Naive thymus-derived CD4-positive, alpha-beta T cell (primary cell): ENCODE measurements at places on chromosomes 5 and 9. TPM values are rescaled to one million over a fixed set of nuclear protein-coding genes. Genes with fewer than 3 reads are reported as not detected.

- no peak for DNase-seq
Observed at GRCh38 chr5:67459253-67459652, 262.7 kb upstream of the CD180 start.

DNA sequence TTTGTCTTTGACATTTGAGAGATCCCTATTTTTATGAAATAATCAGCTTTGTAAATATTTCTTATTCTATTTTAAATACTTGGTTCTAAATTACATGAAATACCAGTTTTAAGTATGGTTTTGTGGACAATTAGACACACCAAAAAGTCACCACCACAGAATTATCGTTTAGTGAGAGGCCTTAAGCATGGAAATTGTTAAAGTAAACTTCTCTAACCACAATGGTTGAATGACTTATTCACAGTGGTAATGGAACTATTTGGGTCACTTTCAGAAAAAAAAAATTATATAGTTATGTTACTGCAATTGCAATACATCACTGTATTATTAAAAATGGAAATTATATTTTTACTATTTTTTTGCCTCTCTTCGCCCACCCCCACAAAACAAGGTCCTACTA is 1252.5 kb downstream of the EFNA5 start:
- no peak for DNase-seq

GRCh38 chr5:78577071-78577807 is 71.3 kb downstream of the LHFPL2 start:
- DNase-seq, result no peak

DNA sequence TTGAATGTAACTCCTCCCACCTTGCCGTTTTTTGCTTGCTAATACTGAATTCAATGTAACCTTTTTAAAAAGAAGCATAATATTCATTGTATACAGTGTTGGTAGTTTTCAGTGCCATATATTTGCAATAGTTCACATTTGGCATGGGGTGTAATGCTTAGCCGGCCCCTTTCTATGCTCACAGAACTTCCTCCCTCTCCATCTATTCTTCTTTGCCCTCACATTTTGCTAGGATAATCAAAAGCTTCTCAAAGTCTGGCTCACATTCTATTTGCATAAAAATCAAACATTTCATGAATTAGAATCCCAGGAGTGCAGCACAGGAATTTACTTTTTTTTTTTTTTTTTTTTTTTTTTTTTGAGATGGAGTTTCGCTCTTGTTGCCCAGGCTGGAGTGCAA is 226.3 kb upstream of the MPDZ start:
- DNase-seq, result no peak

MYMK gene
- not detected for total RNA-seq

GRCh38 chr5:67005737-67006499 is 190.7 kb downstream of the CD180 start:
- peak; percentile 36 for DNase-seq

DNA sequence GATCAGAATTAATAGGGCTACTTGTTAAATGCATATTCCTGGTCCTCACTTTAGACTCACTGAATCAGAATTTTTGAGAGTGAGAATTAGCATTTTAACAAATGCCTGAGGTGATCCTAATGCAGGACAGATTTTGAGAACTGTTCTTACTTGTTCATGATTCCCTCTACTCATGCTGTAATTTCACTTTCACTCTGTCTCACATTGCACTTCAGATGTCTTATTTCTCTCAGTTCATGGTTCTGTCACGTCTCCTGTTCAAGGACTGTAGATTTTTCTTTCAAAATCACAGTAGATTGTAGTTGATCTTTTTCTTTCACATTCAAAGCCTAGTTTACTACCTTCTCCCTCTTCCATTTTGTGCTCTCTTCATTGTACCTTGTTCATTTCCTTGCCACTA is 54.3 kb downstream of the ADGRV1 start:
- DNase-seq, result no peak

ECM2 gene
- not detected for total RNA-seq

DNA sequence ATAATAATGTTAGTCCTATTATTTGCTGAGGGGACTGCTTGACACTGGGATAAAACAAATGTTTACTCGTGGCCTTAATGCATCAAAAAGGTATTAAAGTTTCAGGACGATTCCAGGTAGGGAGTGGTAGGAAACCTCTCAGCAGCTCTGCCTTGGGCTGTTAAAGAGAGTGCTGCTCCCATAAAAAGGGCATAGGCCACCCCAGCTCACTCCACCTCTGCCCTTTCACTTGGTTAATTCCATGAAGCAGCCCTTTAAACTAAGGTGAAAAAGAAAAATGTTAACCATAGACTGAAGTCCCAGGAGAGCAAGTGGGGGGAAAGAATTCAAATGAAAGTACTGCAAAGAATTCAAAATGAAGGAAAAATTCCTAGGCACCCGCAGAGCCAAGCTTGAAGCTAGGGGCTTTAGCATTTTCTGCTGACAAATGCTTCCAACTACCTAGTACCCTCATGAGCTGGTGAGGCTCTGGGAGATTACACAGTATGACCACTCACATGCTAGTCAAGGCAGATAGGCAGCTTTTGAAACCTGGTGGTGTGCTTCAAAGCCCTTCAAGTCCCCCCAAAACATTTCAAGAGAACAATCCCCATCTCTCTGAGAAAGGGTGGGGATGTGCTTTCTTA is 8.5 kb downstream of the KLF9 start:
- no peak for DNase-seq

DNA sequence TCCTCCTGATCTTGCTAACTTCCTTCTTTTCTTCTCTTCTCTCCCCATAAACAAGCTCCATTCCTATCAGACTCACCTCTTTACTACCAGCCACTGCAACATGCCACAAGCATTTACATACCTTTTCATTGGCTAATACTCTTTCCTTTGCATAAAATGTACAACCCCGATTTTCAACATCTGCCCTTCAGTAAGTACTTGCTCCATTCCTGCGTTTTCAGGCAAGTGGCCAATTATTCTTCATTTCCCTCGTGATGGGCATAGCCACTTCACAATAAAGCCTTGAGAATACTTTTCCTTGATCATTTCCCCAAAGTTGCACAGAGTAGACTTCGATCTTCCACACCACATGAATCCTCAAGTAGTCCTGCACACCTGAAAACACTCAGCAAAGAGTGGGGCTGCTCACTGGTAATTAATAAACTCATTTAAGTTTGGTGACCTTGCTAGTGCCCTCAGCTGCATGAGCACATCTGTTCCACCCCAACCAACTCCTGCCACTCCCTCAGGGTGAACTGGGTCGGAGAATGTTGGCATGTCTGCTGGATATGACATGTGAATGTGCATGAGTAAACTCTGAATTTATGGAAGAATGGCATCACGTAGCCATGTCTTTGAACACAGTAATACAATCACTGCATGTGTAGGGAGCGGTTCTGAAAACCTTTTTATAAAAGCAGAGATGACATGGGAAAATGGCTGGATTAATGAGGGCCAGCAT is 535.8 kb downstream of the SEMA5A start:
- DNase-seq, result no peak

DNA sequence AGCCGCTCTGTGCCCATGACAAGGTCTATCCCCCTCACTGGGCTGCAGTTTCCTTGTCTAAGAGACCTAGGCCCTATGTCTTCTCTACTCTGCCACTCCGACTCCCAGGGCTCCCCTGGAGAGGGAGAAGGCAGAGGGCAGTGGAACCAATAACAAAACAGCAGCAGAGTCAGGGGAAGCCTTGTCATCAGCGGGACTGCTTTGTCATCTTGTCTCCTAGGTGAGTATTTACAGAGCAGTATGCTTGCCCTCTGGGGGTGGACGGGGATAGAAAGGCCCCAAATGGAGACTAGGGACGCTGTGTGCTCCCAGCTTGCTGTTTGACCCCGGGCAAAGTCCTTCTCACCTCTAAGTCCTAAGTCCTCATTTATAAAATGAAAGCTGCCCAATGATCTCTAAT is 318.5 kb downstream of the CDK5RAP2 start:
- DNase-seq, result no peak

- no peak for DNase-seq
Observed at GRCh38 chr9:104177676-104178075, 83.6 kb downstream of the SMC2 start.

DNA sequence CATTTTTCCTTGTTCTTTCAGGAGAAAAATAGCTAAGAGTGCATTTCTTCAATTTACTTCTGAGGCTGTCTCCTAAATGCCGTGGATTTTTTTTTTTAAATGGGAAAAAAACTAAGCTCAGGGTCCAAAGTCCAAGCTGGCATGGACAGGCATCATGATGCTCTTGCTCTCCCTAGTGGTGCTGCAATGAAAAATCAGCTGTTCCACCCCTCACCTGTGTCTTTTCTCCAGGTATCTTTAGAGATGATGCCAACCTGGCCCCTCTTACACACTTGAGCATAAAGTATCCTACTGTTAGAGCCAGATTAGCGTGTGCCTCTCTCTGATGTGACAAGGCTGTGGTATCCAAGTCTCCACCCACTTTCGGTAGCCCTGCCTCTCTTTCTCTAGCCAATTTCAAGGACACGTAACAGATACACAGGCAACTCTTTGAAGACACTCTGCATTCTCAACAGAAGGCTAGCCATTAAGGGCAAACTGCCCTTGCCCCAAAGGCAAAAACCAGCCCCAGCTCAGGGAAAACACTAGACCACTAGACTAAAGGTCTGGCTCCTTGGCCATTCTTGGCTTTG is 208.8 kb downstream of the SAXO1 start:
- DNase-seq, result no peak

UBLCP1 gene
- 18.2 TPM for total RNA-seq

GRCh38 chr5:142287973-142288313 is 36.9 kb downstream of the SPRY4 start:
- no peak for DNase-seq

EEIG1 gene
- total RNA-seq, result 294 TPM in 2 replicates

GRCh38 chr9:123168586-123168985 is 99.8 kb downstream of the STRBP start:
- DNase-seq, result no peak

- DNase-seq, result no peak
Observed at GRCh38 chr5:74310386-74310785, 330.1 kb downstream of the ENC1 start.

DNA sequence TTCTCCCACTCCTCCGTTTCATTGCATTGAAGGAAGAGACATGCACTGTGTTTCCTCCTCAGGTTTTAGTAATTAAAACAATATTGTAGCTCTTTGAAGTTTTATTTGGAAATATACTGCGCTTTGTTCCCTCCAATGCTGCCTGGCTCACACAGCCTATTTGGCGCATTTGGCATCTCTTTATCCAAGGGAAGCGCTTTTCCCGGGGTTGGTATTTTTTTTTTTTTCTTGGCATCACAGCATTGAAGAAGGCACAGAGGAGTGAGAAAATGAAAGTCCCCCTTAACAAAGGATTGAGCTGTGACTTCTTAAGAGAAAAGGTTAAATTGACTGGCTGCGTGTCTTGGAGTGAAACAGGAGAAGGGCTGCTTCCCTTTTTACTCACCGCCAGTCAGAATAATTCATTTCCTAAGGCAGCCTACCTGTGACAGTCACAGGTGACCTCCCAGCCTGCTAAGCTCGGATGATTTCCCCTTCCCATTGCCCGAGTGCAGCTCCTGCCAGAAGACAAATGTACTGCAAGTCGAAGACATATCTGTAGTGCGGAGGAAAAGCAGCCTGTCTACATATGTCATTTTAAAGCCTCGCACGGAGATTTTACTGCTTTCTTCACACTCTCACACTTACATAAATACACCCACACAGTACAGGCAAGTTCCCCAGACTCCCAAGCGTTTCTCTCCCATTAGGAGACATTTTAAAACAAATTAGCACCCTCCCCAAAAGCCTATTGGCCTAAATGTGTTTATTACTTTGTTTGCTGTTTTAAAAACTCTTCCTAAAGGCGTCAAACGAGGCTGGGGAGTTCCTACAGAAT is 665.5 kb upstream of the ZNF608 start:
- DNase-seq, result no peak

DNA sequence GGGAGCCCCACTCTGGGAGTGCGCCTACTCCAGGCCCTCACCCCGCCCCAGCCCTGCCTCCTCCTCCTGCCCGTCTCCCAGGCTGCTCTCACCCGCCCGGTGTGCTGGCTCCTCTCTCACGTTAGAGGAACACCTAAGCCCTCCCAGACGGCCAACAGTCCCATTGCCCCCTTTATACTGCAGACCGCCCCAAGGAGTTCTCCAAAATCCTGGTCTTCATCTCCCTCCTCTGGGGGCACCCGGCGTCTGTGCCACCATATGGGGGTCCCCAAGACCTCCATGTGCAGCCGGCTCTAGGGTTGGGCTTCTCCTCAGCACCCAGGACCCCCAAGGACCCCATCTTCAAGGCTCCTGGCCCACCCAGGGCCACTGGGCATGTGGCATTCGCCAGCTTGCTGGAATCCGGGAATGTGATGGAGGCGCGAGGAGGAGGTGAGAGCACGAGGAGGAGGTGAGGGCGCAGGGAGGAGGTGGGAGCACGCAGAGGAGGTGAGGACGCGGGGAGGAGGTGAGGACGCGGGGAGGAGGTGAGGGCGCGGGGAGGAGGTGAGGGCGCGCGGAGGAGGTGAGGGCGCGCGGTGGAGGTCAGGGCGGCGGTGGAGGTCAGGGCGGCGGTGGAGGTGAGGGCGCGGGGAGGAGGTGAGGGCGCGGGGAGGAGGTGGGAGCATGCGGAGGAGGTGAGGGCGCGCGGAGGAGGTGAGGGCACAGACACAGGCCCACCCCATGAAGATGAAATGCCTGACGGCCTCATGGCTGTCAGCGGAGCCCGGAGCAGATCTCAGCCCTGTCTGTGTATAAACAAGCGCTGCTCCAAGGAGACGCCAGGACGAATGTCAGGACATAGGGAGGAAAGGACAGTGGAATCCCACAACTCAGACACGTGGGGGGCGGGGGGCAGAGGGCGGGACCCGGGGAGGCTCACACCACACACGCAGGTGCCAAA is 41.2 kb downstream of the EXD3 start:
- no peak for DNase-seq

- no peak for DNase-seq
Observed at GRCh38 chr9:33637881-33638280, 113.8 kb downstream of the ANKRD18B start.

STKLD1 gene
- total RNA-seq, result 1.4 TPM in 2 replicates

DNA sequence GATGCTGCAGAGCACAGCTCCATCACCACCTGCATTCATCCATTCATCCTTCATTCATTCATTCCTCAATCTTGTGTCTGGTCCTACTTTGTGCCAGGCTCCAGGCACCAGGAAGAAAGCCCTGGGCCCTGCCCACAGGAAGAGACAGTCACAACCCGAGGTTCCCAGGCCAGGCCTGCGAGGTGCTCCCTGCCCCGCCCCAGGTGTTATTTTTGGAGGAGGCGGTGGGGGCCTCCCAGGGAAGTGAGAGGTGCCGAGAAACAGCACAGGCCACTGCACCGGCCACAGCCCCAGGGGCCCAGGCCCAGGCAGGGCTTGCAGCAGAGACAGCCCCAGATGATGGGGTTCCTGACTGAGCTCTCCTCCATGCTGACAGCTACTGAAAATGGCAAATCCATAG is 33.4 kb downstream of the VAV2 start:
- no peak for DNase-seq

DNA sequence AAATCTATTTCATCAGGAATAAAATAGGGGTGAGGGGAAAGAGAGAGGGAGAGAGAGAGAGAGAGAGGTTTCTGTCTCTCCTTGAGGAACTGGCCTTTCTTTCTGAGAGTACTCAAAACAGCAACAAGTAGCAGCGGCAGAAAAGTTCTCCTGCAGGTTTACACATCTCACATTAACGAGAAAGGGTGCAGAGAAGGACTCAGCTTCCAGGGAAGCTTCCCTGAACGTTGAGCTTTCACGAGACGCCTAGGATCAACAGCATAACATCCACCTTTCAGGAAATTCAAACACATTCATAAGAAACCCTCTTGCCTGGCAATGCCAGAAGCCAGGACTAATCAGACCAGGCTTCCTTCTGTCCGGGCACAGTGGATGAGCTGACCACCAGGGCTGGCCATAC is 162.9 kb downstream of the ZDHHC21 start:
- no peak for DNase-seq

GAPT gene
- total RNA-seq, result 0.57 TPM
